ENCODE measurements at places on chromosomes 2 and 18.
A peak's percentile ranks its signal among the peaks of the same experiment; 100 is the strongest.

- DNase-seq = no peak
Observed at GRCh38 chr2:64263315-64263714, 119.1 kb upstream of the PELI1 start.

GRCh38 chr2:60745761-60746160 lies 10.3 kb upstream of the PAPOLG start:
- DNase-seq = no peak

- no peak for DNase-seq
Observed at GRCh38 chr2:96903815-96904214, 33.9 kb upstream of the SEMA4C start.

- no peak for DNase-seq
Observed at GRCh38 chr2:17272652-17273525, 245.4 kb downstream of the RAD51AP2 start.

GRCh38 chr2:49861821-49862220 lies 707.5 kb upstream of the FSHR start:
- no peak for DNase-seq

DNA sequence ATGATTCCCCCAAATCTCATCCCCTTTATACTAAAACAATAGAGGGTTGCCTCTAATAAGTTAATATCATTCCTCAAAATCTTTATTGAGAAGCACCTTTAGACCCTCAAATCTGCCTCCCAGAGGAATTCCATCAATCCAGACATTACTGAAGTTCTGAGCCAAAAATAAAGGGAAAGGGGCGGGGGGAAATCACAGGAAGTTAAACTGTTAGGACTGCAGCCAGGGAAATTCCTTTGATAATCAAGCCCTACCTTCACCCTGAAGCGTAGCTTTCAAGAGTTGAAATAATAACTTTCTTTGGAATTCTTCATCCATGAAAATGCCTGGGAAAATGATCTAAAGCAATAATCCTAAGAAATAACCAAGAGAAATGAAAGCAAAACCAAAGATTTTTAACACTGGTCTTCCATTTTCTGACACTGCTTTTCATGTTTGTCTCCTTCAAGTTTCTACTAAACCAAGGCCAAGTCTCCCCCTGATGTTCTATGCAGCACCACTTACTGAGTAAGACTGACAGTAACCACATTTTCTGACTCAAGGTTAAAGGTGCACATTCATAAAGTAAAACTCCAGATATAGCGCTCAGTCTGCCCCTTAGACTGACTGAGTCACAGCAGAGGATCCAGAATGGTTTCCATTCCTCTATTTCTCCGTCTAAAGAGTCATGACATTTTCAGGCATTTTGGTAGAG lies 78.2 kb downstream of the TCF4 start:
- DNase-seq = no peak

DNA sequence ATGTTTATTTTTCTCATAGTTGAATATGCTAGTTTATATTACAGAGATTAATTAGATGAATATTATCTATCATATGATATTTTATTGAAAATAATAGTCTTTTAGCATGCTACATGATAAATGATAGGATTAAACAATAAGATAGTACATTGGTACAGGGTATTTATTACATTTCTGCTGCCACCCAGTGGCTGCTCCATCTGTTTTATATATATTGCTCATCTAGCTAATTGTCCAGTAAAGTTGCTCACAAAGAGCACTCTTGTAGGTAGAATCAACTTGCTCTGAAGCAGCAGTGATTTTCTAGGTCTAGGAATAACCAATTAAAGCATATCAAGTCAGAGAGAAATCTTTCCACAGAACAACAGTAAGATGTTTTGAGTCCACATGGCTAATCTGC lies 183.3 kb downstream of the ASXL3 start:
- DNase-seq = peak; percentile 32

DNA sequence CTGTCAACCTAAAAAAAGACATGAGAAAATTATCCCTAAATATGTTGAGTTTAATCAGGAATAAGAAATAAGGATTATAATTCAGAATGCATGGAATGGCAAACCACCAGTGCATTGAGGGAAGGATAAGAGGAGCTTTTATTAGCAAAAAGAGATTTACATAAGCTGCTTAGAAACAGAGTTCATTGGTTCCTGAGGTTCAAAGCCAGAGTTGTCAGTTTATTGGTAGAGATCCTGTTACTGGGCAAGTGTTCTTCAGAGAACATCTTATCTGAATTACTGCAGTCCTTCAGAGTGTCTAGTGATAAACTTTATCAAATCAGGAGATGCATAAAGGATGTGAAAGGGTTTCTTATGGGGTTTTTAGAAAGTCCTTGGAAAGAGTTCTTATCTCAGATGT lies 76.0 kb upstream of the MEX3C start:
- no peak for DNase-seq

GRCh38 chr18:2513616-2514015 lies 57.7 kb downstream of the METTL4 start:
- peak; percentile 43 for DNase-seq
